ENCODE measurements at places on chromosomes 7 and 10.

DNA sequence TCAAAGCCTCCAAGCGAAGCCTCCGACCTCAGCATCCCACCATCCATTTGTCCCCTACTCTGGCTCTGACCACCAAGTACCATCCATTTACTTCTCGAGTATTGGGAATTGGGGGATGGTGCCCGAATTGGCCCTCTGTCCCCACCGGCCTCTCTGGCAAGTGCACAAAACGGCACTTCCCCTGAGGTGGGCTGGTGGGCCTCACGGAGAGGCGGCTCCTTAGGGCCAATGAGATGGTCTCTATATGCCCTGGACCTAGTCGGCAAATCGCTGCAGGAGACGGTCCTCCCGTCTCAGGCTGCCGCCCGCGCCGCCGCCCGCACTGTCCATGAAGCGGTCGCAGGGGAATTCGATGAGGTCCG lies 2.8 kb downstream of the TRIL start:
- DNase-seq: no peak

DNA sequence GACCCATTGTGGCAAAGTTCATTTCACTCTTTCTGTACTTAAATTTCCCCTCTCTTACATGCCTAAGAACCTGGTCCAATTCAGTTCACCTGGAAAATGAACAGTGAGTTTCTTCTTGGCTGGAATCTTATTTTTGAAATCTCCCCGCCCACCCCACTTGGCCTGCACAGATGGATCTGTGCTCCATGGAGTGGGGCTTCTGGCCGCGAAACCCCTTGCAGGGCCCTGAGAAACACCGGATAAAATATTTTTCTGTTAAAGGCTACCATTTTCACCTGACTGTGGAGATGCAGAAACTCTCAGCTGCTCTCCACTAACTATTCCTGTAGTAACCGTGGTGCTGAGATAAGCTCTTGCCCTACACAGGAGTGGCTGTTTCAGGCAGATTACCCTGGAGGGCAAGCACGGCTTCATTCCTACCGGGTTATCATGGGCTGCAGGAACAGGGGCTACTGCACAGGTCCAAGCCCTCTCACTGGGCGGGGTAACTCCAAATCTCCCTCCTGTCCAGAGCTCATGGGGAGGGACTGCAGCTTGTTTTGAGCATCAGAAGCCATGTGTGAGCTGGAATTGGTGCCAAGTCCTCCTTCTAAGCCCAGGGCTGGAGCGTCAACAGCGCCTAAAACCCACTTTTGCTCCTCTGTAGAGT lies 118.9 kb downstream of the PRPF18 start:
- DNase-seq: no peak

- DNase-seq: no peak
Measured at GRCh38 chr10:103849212-103849877, 6.0 kb downstream of the SH3PXD2A start.

GRCh38 chr10:48657416-48657815 lies 27.3 kb upstream of the WDFY4 start:
- DNase-seq: no peak

DNA sequence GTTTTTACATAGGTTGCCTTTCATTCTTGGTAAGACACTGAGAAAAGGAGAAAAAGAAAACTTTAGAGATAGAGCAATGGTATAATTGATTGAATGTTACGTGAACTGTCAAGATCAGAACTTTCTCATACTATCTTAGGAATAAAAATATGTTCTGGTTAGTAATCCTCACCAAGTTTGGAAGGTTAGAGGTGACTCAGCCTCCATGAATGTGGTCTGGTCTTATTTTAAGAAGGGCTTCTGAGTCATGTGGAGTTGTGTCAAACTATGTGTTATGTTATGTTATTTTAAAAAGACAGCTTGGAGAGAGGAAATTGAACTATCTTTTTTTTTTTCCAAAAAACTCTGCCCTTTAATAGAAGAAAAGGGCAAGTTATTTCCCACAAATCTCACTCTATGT lies 458.6 kb upstream of the KLF6 start:
- DNase-seq: no peak

DNA sequence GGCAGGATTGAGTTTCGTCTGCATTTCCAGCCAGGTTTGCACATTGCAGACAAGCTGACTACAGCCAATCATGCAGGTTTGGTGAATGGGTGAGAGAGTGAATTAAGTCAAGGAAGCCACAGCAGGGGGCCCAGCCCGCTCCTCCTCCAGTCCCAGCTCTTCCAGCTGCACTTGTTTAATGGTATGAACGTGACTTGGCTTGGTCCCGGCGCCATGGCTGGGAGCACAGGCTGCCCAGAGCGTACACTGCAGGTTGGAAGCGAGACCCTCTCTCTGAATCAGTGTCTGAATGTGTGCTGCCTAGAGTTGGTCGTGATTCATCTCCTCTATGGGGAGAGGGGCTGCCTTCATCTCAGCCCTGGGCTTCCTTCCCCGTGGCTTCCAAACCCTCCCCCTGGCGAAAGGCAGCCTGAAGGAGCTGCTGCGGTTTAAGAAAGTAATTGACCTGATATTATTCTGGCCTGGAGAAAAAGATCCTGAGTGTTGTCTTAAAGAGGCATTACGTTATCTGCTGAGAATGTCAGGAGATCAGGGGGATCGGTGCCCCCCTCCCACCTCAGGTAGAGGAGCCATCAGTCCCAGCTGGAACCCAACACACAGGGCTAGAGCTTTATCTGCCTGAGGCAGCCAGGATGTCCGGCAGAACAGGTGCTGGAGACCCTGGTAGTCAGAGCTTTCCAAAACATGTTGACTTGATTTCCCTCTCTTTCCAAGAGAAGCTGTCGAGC lies 132.1 kb downstream of the COL26A1 start:
- DNase-seq: no peak

DNA sequence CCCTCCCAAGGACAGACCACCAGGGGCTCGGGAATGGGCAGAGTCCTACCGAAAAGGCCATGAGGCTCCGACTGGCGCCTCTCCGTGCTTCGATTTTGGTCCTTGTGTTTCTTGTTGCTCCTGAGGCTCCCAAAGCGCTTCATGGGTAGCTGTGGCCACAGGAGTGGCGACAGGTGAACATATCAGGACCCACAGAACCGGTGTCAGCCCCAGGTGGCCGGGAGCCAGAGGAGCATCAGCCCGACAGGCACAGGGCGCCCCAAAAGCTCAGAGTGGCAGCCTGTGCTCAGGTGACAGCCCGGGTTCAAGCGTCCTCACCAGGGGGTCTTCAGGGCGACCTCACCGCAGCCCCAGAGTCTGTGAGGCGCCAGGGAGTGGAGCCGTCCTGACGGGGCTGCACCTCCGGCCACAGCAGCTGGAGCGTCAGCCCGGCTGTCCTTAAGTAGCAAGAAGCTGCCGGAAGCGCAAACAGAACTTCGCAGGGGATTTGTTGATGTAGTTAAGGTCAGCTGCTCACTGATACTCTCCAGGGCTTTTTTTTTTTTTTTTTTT lies 141.0 kb downstream of the PRKAG2 start:
- no peak for DNase-seq

- no peak for DNase-seq
Measured at GRCh38 chr7:37011151-37011890, 287.0 kb upstream of the AOAH start.

DNA sequence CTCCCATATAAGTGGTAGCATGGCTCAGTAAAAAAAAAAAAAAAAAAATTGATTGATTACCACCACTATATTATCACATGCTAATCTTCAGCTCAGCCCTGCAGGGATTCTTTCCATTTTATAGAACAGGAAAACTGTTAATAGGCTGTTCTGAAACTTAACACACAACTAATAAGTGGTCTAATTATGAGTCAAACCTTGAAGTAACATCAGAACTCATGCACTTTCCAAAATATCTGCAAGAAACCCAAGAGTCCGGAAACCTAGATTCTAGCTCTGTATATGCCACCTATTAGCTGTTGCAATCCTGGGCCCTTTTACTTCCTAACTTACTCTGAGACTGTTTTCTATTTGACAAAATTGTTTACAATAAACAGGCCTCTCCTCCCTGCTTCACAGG lies 23.9 kb downstream of the SEM1 start:
- no peak for DNase-seq

GRCh38 chr7:52500841-52501240 lies 534.6 kb upstream of the POM121L12 start:
- no peak for DNase-seq

Data from NCI-H345 (cell line).